ENCODE measurements at places on chromosomes 3 and 15.

DNA sequence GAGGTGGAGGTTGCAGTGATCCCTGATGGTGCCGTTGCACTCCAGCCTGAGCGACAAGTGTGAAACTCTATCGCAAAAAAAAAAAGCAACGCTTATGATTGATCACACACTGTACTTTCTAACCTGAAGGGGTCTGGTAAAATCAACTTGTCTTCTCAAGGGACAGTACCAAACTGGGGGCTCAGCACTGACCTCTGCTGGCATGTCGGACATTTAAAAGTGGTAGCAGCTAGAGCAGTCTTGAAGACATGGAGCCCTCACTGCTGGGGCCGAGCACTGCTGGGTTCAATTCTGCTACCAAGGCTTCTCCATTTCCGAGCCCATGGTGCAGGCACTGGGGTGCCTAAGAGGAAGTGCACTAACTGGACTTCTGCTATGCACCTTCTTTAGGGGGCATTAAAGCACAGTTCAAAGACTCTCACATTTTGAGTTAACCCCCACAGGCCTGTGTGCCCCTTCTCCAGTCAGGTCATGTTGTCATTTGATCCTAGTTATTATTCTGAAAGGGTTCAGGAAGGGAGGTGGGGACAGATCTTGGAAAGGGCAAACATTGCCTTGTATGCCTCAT lies 26.4 kb upstream of the LAMP3 start:
- no peak overlapping the region for H3K27ac ChIP-seq
- no peaks in the 10 kb centered on the region for H3K36me3 ChIP-seq
- peak; percentile 51 for DNase-seq
- H3K4me3 ChIP-seq: no peak overlapping the region
- peaks cover 29% of the 10 kb centered on the region for H3K4me1 ChIP-seq
- H3K27me3 ChIP-seq: no peaks in the 10 kb centered on the region

DNA sequence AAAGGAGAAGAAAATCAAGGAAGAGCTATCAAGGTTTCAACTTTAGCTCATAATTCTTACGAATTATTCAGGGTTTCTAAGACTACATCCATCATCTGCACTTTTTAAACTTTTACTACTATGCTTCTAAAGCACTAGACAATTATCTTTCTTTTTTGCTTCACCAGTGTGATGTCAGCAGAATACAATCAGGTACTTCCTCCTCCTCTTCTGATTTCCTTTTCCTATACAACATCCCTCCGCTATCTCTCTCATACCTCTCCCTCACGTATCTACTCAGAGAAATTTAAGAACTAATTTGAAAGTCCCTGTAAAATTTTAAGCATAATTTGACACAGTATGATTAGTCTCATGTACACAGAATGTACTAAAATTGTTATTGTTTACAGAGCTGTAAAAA lies 47.3 kb upstream of the USP50 start:
- H3K27ac ChIP-seq: peak overlapping the region; percentile 12
- no peak for DNase-seq
- H3K27me3 ChIP-seq: no peaks in the 10 kb centered on the region
- H3K4me3 ChIP-seq: no peak overlapping the region
- H3K4me1 ChIP-seq: no peaks in the 10 kb centered on the region
- peaks cover 47% of the 10 kb centered on the region for H3K36me3 ChIP-seq

DNA sequence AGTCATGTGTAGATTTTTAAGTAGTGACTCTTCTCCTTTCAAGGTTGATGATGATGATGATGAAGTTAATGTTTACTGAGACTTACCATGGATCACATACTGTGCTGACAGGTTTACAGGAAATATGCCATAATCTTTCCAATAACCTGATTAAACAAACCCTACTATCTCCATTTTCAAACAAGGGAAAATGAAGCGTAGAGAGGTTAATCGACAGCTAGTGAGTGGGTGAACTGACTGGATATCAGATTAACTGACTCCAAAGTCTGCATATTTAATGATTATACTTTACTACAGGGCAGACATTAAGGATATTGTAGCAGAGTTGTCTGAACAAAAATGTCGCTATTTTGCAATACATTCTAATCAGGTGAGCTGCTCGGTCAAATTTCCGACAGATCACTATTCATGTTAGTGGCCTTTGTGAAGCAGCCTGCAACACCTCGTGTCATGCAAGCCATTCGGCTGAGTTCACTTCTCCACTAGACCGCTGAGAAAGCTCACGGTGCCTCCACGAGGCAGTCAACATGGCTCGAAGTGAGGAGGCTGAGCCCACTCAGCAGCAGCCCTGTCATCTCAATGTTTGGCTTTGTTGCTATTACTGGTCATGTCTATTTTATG lies 264.2 kb downstream of the NFKBIZ start:
- H3K27ac ChIP-seq: peak overlapping the region; percentile 62
- peaks cover 26% of the 10 kb centered on the region for H3K4me1 ChIP-seq
- no peak for DNase-seq

GRCh38 chr15:65476903-65477302 lies 40.6 kb downstream of the DPP8 start:
- no peak overlapping the region for H3K4me3 ChIP-seq
- no peak for DNase-seq
- H3K27ac ChIP-seq: no peak overlapping the region
- H3K36me3 ChIP-seq: peaks cover 24% of the 10 kb centered on the region
- H3K27me3 ChIP-seq: no peaks in the 10 kb centered on the region
- H3K4me1 ChIP-seq: no peaks in the 10 kb centered on the region

DNA sequence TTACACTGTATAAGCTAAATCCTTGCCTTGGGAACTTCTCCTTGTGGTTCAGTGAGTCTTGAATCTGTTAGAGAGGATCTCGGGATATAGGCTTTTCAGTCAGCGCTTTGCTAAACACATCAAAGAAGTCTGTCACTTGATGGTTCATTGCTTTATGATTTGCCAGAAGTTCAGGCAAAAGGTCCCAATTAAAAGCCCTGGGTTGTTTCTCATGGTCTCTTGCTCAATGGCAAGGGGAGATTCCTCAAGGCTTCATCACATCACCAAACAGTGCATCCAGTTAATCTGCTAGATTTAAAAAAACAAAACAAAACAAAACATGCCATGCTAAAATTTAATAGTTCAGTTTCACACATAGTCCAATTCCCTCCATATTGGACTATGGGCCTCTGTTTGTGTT lies 114.8 kb downstream of the FILIP1L start:
- H3K36me3 ChIP-seq: peaks cover 22% of the 10 kb centered on the region
- no peak overlapping the region for H3K27ac ChIP-seq
- no peak overlapping the region for H3K4me3 ChIP-seq
- peaks cover 14% of the 10 kb centered on the region for H3K4me1 ChIP-seq

DNA sequence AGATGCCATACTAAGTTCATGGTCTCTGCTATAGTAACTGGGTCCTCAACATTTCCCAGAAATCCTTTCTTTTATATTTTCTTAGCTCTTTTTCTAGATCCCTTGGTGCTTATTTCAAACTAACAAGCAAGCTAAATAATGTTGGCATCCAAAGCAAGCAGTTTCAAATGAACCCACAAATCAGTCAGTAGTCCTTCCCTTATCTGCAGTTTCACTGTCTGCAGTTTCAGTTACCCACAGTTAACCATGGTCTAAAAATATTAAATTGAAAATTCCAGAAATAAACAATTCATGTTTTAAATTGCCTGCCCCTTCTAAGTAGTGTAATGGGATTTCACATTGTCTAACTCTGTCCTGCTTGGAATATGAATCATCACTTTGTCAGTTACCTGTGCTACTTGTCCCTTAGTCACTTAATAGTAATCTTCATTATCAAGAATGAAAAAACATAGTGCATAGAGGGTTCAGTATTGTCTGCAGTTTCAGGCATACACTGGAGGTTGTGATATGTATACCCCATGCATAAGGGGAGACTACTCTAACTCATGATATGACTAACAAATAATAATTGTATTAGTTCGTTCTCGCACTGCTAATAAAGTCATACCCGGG lies 633.7 kb downstream of the MECOM start:
- H3K27ac ChIP-seq: no peak overlapping the region
- H3K27me3 ChIP-seq: no peaks in the 10 kb centered on the region
- no peaks in the 10 kb centered on the region for H3K36me3 ChIP-seq
- no peaks in the 10 kb centered on the region for H3K4me1 ChIP-seq
- no peak for DNase-seq

DNA sequence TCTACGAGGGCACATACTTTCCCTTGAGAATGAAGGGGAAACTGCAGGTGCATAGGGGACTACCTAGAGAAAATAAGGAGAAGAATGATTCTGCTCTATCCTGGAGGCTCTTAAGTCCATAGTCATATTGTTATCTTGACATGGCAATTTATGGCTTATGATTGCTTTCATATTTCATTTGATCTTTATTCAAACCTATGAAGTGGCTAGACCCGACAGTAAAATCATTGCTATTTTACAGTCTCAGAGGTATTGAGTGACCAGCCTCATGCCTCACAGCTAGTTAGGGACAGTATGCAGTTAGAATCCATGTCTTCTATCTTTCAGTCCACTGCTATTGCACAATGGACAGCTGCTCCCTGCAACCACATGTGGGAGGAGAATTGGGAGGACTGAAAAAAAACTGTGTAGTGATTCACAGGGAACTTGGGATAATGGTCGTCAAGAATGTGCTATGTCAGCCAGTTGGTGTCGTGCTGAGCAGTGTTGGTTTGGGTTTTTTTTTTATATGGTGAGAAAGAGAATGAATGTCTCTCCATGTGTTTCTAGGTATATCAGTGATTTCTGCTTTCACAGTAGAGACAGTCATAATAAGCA lies 63.2 kb upstream of the SPPL2A start:
- H3K27me3 ChIP-seq: peaks cover 8% of the 10 kb centered on the region
- no peaks in the 10 kb centered on the region for H3K36me3 ChIP-seq
- H3K4me3 ChIP-seq: no peak overlapping the region
- H3K4me1 ChIP-seq: peaks cover 1% of the 10 kb centered on the region
- no peak for DNase-seq
